ENCODE measurements at places on chromosomes 13 and 19.

- no peak for DNase-seq
These were observed 80.6 kb downstream of the SIPA1L3 start for GRCh38 chr19:37987356-37988332.

DNA sequence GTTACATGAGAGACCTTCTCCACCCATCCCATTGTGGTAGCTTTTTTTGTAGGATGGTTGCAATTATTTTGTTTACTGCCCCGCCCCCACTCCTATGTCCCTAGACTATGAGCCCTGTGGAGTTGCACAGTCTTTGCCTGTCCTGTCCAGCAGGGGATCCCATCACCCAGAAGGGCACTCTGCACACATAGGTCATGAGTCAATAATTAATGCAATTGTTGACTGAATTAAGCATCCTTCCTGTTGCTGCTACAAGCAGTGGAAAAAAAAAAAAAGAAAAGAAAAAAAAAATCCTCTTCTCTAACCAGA lies 14.2 kb downstream of the C19orf81 start:
- DNase-seq: no peak

DNA sequence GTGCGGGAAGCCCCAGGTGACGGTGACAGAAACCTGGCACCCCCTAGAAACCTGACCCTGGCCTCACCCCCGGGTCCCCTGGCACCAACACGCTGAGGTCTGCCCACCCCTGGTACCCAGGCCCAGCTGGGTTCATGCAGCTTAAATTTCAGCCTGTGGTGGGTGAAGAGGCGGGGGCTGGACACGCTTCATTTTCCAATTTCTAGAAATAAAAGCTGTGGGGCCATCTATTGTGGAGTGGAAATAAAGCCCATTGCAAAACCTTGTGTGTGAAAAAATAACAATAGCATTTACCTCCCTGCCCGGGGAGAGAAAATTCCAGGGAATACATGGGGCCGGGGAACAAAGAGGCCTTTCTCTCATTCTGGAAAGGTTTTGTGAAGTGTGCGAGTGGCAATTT lies 7.5 kb upstream of the FUT5 start:
- DNase-seq: no peak

DNA sequence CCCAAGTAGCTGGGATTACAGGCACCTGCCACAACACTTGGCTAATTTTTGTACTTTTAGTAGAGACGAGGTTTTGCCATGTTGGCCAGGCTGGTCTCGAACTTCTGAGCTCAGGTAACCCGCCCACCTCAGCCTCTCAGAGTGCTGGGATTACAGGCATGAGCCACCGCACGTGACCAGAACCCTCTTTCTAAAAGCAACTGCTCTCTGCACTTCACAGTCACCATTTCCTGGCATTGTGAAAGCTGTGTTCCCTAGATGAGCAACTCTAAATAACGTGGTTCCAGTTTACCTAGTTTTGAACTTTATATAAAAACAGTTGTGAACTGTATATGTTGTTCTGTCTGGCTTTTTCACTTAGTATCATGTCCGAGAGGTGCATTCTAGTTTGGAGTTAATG lies 152.9 kb downstream of the SIPA1L3 start:
- DNase-seq: no peak

GRCh38 chr13:91740756-91741155 lies 342.3 kb downstream of the GPC5 start:
- no peak for DNase-seq

- no peak for DNase-seq
These were observed 436.8 kb downstream of the FGF14 start for GRCh38 chr13:101965096-101965495.

DNA sequence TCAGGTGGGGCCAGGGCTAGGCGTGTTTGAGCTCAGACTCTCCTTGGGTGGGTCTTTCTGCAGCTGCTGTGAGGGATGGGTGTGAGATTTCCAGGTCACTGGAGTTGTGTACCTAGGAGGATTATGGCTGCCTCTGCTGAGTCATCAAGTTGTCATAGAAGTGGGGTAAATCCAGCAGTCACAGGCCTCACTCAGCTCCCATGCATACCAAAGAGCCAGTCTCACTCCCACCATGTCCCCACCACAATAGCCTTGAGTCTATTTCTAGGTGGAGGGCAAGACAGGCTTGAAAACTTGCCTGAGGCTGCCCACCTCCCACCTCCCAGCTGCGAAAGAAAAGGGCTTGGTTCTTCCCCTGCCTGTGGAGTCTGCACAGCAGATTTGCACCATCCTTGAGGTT lies 194.0 kb upstream of the PCDH17 start:
- DNase-seq: no peak

DNA sequence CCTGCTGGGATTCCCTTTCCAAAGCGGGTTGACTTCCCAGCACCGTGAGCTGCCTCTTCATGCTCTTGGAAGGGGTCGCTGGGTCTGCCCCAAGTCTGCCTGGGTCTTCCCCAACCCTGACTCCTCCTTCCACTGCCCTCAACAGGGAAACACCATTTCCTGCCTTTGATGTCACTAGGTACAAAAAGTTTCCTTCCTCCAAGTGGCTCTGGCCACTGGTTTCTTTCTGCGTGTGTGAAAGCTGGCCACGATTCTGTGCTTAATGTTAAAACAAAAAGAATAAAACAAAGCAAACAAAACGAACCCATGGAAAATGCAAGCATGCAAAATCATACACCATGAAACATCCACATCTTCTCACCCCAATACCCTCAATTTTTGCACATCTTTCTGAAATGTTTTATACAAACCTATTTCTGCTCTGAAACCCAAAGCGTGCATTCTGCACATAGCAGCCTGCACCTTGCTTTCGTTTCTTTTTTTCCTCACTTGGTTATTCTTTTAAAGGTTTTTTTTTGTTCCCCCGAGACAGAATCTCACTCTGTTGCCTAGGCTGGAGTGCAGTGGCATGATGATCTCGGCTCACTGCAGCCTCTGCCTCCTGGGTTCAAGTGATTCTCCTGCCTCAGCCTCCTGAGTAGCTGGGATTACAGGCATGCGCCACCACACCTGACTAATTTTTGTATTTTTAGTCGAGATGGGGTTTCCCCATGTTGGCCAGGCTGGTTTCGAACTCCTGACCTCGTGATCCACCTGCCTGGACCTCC lies 12.5 kb upstream of the TNFSF9 start:
- DNase-seq: no peak

DNA sequence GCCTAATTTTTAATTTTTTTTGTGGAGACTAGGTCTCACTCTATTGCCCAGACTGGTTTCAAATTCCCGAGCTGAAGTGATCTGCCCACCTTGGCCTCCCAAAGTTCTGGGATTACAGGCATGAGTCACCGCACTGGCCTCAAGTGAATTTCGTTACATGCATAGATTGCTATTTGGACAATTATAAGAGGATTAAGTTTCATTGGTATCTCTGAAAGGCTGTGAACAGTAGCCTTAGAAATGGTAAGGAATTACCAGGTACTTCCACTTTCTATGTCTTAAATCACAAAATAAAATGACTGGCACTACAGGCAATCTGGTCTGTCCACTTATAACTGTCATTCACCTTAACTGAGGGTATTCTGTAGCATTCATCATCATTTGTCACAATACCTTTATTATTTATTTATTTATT lies 2.9 kb upstream of the CCDC9 start:
- no peak for DNase-seq

- DNase-seq: no peak
These were observed 79.5 kb upstream of the ZNF835 start for GRCh38 chr19:56751078-56751489.

DNA sequence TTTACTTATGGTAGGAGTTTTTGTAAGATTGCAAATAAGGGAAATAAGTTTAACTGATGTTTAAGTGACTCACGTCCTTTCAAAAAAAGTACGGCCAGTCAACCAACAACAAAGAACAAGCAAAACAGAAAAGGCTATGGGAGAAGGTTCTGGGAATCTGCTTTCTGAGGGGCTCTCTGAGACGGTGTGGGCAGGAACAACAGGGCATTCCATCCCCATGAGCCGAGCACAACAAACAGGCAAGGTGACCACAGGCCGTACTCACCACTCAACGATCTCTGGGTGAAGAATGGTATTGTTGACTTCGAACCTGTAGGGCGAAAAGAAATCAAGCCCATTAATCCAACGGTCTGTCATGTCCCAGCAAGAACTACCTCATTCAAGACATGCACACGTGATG lies 43.8 kb downstream of the PEPD start:
- DNase-seq: no peak

Data from GM18507 (cell line).